Natural killer cell treated with Interleukin-12 subunit alpha and Interleukin-12 subunit beta and Interleukin-15 and Interleukin-18, amount 100 ng/mL, for 72 hours (primary cell): ENCODE measurements at places on chromosomes 3 and 15. TPM values are rescaled to one million over a fixed set of nuclear protein-coding genes. Genes with fewer than 3 reads are reported as not detected.

The ZKSCAN7 gene
- total RNA-seq: 4.9 TPM

The CD86 gene
- 4.5 TPM for total RNA-seq

The MESP1 gene
- total RNA-seq: 2.3 TPM

The GATM gene
- 1.4 TPM for total RNA-seq

The PDCD7 gene
- total RNA-seq: 41.2 TPM

The ZNF660 gene
- total RNA-seq: 5.9 TPM

The KNG1 gene
- total RNA-seq: not detected

The ACTRT3 gene
- total RNA-seq: 2.0 TPM

The FEZF2 gene
- not detected for total RNA-seq

The LSAMP gene
- total RNA-seq: not detected

The ERICH6 gene
- 0.33 TPM for total RNA-seq

The P2RY14 gene
- total RNA-seq: 2.1 TPM

The PIGBOS1 gene
- 13.3 TPM for total RNA-seq

The PLSCR2 gene
- not detected for total RNA-seq

The CASR gene
- total RNA-seq: not detected

The OR5AC2 gene
- total RNA-seq: not detected

The SCN5A gene
- total RNA-seq: not detected

The CFAP20DC gene
- total RNA-seq: 0.71 TPM

The LRRIQ4 gene
- not detected for total RNA-seq

The ITIH1 gene
- total RNA-seq: not detected

The ADCY5 gene
- total RNA-seq: not detected

The C3orf22 gene
- total RNA-seq: not detected

The ARHGEF26 gene
- 0.14 TPM for total RNA-seq

The ROPN1 gene
- not detected for total RNA-seq

The ZNF80 gene
- total RNA-seq: 0.40 TPM

The CLEC3B gene
- total RNA-seq: not detected

The ITIH3 gene
- total RNA-seq: not detected

The HESX1 gene
- not detected for total RNA-seq
